Right renal pelvis (tissue), 4 donors: ENCODE measurements at places on chromosomes 1 and 21. TPM values are rescaled to one million over a fixed set of nuclear protein-coding genes. Genes with fewer than 3 reads are reported as not detected.

- no peak for DNase-seq
Observed at GRCh38 chr1:246971090-246971721, 36.7 kb downstream of the ZNF695 start.

GRCh38 chr1:239655023-239655422 lies 268.7 kb downstream of the CHRM3 start:
- DNase-seq: no peak

DNA sequence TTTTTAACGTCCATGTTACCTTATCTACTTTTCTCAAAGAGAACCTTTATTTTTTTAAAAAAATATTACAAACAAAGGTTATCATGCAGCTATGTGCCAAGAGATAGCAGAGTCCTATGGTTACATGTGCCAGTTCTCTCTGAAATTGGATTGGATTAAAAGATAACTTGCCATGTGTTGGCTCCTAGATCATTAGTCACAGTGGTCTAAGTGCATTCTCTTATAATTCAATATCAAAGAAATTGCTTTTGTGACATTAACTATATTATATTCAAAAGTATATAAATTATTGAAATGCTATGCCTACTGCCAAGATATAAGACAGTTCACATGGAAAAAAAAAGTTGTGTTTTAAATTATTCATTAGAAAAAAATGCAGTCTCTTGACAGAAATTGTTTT lies 494.2 kb downstream of the NEGR1 start:
- DNase-seq: no peak

DNA sequence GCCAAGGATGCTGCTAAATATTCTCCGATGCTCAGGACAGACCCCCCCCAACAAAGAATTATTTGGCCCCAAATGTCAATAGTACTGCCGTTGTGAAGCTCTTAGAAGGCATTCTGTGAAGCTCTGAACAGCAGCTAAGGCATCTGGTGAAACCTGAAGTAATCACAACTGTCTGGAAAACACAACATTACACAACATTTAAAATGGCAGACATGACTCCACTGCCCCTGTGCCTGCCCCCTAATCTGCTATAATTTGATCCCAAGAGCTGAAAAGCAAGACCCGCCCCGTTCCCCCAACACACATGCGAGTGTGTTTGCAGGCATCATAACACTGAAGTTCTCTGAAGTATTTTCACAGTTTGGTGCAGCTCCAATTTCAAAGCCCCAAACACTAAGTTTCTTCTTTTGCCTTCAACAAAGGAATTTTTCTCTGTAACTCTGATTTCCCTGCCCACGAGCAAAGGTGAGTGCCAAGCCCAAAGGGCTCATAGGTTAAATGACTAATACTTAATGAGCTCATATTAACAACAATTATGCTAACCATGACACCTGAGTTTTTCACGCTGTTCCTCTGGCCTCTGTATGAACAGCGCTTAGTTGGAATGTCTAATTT lies 129.2 kb downstream of the CLIC6 start:
- no peak for DNase-seq

- no peak for DNase-seq
Observed at GRCh38 chr1:100440075-100440809, 87.9 kb downstream of the CDC14A start.

- no peak for DNase-seq
Observed at GRCh38 chr21:19256934-19257660, 853.5 kb upstream of the TMPRSS15 start.

DNA sequence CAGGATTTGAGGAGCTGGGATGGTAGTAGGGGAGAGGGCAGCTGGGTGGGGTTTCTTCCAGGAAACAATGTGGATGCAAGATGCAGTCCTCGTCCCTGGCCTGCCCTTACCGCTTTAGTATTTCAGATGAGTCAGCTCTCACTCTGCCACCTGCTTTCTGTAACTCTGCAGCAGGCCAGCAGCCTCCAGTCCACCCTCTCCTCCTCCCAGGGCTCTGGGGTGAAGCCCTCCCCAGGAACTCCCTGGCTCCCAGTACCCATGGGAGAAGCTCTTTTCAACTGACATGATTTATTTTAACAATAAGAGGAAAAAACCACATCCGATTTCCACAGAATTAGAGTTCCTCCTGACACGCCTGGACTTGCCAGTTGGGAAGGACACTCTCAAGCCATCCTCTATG lies 39.0 kb upstream of the IL20 start:
- no peak for DNase-seq

GRCh38 chr1:72178266-72178665 lies 104.1 kb downstream of the NEGR1 start:
- DNase-seq: no peak

- peak; percentile 4 for DNase-seq
Observed at GRCh38 chr1:22500471-22500870, 48.8 kb downstream of the ZBTB40 start.

GRCh38 chr1:36159614-36160387 lies 3.8 kb downstream of the MAP7D1 start:
- no peak for DNase-seq

- no peak for DNase-seq
Observed at GRCh38 chr1:69929308-69930057, 275.9 kb downstream of the LRRC40 start.

Gene TRIM17
- polyA plus RNA-seq: 8.4 TPM

DNA sequence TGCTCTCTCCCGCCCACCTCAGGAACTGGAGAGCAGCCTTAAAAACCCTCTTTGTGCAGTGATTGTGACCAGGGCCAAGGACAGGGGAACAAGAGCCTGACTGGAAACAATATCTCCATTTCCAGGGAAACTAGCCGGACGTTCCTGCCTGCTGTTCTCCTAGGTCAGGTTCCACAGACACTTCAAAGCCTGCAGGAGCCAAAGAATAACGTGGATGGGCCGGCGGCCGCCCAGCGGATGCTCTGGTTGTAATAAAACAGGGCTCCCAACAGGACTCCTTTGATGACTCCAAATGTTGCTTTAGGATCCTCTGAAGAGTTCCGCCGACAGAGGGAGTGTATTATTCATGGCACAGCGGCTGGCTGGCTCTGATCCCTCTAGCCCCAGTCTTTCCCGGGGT lies 162.2 kb downstream of the PLXNA2 start:
- DNase-seq: no peak

Gene ZNF593OS
- 0.61 TPM for polyA plus RNA-seq

Gene PRAMEF5
- polyA plus RNA-seq: not detected

- DNase-seq: no peak
Observed at GRCh38 chr1:34784751-34785221, 3.8 kb downstream of the GJB3 start.

DNA sequence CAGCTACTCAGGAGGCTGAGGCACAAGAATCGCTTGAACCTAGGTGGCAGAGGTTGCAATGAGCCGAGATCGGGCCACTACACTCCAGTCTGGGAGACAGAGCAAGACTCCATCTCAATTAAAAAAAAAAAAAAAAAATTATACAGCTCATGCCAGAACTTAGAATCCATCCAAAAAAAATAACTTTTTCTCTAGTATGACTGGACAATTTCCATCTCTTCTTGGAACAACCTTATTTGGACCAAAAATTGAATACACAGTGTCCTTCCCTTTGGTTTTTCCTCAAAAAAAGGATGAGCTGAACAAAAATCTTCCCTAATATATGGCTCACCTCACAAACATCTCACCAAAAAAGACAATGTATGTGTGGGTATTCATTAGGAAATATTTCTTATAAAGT lies 73.7 kb downstream of the TOR3A start:
- no peak for DNase-seq

DNA sequence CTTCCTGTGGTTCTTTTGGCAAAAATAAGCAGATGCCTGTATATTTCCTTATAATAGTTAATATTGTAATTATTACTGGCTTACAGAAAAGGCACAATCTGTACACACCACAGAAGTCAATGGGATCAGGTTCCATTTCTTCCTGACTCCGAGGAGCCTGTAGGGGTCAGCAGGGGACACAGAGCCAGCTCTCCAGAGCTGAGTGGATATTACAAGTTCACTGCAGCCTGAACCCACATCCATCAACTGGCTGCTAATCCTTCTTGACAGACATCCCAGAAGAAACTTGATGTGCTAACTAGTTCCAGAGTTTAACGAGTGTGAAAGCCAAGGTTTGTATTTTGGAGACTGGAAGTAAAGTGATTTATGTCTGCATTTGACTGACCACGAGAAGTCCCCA lies 203.8 kb downstream of the LMX1A start:
- DNase-seq: no peak

Gene SORT1
- 54.6 TPM for polyA plus RNA-seq

DNA sequence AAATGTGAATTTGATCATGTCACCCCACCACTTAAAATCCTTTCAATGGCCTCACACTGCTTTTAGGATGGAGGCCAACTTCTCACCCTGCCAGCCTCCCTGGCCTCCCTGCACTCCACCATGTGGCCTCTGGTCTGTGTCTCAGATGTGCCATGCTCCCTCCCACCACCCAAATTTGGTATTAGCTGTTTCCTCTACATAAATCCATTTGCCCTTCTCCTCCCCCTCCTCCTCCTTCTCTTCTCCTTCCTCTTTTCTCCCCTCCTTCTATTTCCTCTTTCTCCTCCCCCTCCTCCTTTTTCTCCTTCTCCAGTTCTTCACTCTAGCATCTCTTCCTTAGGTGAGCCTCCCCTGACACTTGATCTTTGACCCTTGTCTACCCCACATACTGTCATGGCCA lies 16.7 kb upstream of the GUCA2B start:
- no peak for DNase-seq

Gene ITLN2
- 0.06 TPM for polyA plus RNA-seq

Gene TNN
- polyA plus RNA-seq: 2.5 TPM

DNA sequence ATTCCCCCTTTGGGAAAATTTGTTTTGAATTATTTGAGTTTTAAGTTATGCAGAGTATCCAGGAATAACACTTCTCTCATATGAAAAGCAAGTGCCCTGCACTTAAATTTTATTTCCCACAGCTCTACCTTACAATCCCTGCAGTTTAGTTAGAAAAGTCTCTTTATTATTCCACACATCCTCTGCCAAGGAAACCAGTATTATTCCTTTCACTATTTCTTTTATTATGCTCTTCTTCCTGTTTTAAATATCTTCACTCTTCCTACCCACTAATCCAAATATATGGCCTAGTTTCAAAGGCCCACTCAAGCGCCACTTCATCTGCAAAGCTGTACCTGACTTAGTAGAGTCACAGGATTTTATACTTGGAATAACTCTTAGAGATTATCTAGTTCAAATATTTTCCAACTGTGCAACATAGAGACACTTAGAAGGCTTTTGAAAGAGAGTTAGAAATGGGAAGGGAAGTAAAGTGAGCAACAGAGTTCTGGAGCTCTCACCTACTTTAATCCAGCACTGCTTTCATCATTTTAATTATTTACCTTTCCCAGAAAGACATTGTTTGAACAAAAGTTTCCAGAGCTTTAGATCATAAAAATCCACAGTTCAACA lies 97.2 kb upstream of the LYPLAL1 start:
- DNase-seq: no peak

DNA sequence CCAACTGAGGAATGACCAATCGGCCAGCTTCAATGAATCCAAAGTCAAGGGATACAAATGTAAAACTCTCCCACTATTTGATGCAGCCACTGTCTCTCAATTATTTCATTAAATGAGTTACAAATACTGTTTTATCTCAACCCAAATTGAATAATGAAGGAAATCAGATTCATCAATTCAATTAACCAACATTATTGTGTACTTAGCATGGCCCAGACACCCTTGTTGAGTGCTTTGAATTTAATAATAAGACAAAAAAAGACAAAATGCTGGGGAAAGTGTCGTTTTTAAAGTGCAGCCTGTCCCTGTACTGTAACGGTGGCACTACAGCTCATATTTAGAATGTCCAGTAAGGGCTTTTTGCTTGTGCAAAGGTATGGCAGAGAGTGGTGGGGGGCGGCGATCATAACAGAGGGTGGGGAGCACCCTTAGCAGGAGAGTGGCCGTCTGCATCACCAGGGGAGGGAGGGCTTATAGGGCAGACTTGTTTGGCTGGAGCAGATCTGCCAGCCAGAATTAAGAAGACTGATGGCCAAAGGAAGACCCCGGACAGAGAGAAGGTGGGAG lies 123.8 kb upstream of the GALNT2 start:
- DNase-seq: no peak

DNA sequence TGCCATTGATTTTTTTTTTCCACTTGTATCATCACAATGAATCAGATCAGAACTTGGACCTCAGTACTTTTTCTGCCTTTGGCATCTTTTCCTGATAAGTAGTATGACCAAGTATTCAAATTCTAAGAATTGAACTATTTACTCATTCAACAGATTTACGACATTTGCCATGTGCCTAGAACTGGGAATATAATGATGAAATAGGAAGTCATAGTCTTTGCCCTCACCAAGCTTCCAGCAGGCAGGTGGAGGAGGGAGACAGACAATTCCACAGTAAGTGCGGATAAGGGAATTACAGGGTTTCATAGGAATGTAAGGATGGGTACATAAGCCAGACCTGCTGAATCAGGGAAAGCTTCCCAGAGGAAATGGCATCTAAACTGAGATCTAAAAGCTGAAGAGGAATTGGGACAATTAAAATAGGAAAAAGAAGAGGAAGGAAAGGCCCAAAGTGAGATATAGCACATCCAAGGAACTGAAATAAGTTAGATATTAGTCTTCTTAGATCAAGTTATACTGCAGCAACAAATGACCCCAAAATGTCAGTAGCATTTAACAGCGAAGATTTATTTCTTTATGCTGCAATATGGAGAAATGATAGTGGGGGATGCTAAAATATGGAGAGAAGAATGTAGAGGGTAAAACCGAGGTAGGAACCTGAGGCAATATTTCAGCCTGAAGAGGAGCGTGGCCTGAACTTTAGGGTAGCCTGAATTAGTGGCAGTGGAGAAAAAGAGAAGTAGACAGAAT lies 5.3 kb upstream of the DDX59 start:
- DNase-seq: no peak

GRCh38 chr1:33944846-33945245 lies 81.0 kb downstream of the HMGB4 start:
- no peak for DNase-seq

Gene PODN
- 2.1 TPM for polyA plus RNA-seq

GRCh38 chr1:48246727-48247126 lies 24.2 kb downstream of the SLC5A9 start:
- DNase-seq: no peak

Gene MYCL
- 11.4 TPM for polyA plus RNA-seq

Gene SOX13
- 53.1 TPM for polyA plus RNA-seq

GRCh38 chr1:161046605-161047228 lies 940 bp upstream of the USF1 start:
- no peak for DNase-seq

Gene BSND
- 5.1 TPM for polyA plus RNA-seq

Gene RPE65
- polyA plus RNA-seq: 0.11 TPM

DNA sequence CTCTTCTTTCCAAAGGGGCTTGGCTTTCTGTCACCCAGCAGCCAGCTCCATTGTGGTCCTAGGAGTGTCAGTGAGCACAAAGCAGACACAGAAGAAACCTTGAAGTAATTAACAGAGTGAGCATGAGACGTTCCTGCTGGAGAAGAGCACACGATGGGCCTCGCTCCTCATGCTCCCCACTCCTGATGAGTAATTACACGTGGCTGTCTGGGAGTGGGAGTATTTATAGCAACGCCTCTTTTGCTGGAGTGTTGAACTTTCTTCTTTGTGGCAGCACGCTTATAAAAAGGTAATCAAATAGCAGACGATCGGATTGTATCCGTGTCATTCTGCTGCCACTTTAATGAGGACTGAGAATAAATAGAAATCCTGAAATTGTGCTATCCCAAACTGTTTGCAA lies 185.8 kb downstream of the CAMTA1 start:
- DNase-seq: no peak
